ENCODE measurements at places on chromosomes 16 and 17.
A peak's percentile ranks its signal among the peaks of the same experiment; 100 is the strongest.

DNA sequence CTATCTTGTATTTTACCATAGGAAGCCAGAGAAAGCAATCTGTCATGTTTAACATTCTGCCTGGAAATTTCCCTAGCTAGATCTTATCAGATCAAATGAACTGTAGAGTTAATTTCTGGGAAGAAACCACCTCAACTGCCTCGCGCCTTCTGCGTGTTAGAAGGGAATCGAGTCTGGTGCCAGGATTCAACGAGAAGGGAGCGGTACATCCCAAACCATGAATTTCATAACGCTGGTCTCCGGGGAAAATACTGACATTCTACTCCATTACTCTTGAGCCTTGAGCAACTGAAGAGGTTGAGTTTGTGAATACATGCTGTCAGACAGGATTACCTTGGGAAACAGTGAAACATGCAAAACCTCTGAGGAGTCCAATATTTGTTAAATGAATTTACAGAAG, 35.2 kb downstream of the MPHOSPH6 start:
- DNase-seq, result no peak

DNA sequence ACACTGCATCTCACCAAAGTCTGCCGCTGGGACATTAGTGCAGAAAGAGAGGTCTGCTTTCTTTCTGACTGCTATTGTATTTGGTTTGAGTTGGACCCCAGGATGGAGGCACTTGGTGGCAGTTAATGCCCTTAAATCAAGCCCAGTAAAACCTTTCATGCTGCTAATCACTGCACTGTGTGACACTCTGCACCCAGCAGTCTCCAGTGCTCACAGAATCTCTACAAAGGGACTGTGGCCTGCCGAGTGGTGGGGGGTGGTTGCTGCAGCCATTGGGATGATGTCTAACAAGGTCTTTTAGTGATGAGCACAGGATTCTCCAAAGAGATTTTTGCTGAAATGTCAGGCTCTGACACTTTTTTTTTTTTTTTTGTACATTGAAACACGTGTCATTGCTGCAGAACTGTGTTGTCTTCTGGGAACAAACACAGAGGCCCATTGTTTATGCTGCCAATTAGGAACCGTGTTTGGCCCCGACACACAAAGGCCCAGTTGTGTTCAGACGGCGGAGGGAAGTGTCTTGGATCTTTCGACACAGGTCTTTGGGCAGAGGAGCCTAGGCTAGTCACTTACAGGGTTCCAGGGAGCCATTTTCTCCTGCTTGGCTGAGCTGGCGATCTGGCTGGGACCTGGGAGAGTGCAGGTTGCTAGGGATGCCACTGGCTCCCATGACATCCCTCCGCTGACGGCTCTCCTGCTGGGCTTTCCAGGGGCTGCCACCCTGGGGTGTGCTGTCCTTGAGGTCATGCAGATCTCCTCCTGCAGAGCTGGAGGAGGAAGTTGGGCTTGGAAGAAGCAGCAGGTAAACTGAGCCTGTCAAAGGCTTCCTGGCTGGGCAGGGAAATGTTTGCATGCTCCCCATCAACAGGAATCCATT, 16.2 kb upstream of the TNRC6C start:
- no peak for DNase-seq

DNA sequence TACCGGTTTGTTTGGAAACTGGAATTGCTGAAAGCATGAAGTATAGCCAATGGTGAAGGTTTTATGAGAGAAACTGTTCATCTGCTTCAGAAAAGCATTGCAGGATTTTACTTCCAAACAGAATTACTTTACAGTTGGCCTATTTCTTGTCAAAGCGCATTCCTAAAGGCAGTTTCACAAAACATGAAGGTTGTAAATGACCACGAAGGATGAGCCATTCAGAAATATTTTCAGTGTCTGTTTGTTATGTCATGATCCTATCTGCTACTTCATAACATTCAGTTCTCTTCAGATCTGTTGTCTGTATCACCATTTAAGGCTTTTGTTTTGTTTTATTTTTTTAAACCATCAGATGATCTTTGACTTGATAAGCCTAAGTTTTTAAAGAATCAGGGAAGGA, 45.7 kb downstream of the AATF start:
- no peak for DNase-seq

GRCh38 chr16:82481455-82481854, 145.3 kb upstream of the CDH13 start:
- DNase-seq, result no peak

DNA sequence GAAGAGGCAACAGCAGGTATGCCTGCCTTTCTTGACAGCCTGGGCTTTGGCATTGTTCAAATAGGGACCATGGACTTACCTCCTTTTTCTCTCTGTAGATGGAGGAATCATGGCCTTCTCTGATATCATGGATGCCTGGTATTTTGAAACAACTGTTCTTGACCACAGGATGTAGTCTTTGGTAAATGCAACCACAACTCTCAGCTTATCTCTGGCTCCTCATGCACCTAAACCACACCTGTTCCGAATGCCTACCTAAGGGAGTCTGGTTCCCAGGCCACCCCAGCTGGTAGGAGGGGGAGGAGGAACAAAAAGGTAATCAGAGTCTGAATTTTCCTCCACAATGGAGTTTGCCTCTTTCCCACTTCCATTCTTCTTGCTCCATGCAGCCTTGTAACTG, 18.8 kb downstream of the CDK5RAP3 start:
- no peak for DNase-seq

- no peak for DNase-seq
Measured at GRCh38 chr17:34365340-34365739, 2.3 kb upstream of the CCL1 start.

GRCh38 chr16:58039829-58040495, 14.4 kb downstream of the MMP15 start:
- DNase-seq, result no peak

DNA sequence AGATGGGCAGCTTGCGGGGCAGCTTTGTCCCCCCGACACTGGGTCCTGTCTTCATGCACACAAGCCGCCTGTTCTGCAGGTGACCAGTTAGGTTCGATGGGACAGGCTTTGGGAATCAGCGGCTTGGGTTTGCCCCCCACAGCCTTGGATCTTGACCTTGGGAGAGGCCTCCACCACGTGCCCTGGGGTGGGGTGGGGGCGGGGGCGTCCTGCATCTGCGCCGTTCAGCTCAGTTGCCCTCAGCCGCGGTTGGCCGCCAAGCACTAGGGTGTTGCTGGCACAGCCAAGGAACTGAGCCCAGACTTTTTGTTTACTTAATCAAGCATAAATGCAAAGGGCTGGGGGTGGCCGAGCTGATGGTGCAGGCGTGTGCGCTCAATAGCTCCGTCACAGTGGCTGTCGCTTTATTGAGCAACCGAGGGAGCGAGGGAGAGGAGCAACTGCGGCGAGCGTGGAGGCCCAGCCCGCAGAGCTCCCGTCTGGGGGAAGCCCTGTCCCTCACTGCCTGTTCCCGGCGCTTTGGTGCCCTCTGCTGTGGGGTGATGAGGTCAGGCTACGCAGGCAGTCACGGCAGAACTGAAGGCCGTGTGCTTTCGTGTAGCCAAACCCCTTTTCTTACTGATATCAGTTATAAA, 33.9 kb downstream of the JPH3 start:
- peak; percentile 80 for DNase-seq

DNA sequence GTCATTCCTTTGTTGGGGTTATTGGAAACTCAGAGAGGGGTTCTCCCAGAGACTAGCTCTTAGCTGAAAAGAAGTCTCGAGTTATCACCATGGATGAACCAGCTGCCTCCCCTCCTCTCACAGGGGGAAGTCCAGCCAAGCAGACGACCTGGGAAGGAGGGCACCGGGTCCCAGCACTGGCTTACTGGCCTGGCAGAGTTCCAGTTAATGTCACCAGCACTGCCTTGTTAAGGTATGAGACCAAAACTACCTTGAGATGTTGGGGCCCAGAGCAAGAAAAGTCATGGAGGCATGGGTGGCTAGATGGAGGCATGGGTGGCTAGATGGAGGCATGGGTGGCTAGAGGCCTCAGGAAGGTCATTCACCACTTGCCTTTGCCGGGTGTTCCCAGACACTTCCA, 72.4 kb downstream of the WIPI1 start:
- no peak for DNase-seq

- DNase-seq, result no peak
Measured at GRCh38 chr17:38917259-38917658, 8.2 kb upstream of the LASP1NB start.

DNA sequence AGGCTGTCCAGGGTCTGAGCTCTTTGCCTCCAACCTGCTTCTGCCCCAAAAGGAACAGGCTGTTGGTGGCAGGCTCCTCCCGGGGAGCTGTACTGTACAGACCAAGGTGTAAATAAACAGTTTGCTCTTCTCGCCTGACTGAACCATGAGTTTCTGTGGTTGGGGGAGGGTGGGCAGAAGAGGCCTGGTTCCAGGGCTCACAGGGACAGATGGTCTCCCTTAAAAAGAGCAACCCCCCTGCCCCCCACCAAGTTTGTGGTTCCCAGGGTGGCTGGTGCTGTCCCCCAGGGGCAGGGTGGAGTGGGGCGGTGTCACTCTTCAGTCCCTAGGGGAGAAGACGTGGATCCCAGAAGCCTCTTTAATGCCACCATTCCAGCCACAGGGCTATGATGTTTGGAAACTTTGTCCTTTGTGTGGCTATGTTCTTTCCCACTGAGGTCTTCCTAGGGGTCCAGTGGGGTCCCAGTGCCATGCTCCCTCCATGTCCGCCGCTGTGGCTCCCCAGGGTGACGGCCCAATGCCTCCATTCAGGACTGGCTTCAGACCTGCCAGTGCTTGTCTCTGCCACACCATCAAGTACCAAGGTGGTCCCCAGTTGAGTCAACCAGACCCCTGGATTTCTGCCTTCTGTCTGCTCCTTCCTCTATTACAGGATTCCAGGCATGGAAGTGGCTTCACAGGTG, 146.7 kb downstream of the RAB11FIP4 start:
- no peak for DNase-seq

GRCh38 chr17:58747674-58748073, 8.0 kb upstream of the PPM1E start:
- DNase-seq, result no peak

DNA sequence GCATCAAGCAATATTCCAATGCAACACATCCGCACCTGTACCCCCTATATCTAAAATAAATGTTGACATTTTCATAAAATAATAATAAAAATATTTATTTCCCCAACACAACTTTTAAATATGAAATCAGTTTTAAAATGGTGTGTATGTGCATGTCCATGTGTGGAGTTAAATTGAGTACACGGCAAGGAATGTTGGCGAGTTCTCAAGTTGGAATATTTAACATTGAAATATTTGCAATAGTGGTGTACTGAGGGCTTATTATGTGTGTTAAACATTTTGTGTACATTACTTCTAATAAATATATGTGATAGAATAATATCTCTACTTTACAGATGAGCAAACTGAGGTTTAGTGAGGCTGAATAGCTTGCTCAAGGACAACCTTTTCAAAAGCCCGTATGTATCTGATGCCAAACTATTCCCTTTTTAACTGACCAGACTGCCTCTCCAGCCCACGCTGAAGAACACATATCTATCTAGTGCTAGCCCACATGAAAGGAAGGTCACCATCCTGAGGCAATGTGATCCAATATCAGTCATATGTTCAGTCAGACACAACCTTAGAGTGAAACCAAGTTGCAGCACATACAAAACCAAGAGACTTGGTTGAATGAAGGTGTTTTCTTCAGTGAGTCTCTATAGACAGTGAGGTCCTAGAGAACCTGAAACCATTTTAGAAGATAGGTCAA, 192.2 kb upstream of the CDH11 start:
- no peak for DNase-seq

GRCh38 chr17:27531469-27531961, 75.3 kb downstream of the KSR1 start:
- no peak for DNase-seq

DNA sequence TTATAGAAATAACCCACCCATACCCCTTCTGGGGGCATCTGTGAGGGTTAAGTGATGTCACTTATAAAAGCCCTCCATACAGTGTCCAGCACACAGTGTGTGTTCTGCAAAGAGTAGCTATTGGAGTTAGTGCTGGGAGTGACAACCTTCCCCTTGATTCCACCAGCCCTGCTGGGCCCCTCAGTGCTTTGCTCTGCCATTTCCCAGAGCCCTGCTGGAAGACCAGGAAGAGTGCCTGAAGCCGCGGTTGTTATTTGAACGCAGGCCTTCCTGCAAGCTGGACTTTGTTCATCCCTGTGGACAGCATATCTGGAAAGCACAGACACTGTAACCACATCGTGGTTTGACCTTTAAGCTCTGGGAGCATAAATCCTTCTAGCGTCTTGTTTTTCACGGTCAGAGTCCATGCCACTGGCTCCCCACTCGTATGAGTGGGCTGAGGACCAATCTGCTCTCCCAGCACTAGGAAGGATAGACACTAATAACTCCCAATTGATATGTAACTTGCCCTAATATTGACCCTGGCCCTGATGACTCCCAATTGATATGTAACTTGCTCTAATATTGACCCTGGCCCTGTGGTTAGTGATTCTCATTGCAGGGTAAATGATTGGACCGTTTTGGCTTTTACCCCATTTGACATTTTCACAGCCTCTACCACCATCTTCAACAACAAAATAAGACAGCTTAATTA, 297.1 kb upstream of the MAF start:
- no peak for DNase-seq

GRCh38 chr16:49278944-49279725, 2.5 kb downstream of the CBLN1 start:
- DNase-seq, result no peak

- peak; percentile 37 for DNase-seq
Measured at GRCh38 chr16:88430524-88431446, 22.3 kb upstream of the ZFPM1 start.

DNA sequence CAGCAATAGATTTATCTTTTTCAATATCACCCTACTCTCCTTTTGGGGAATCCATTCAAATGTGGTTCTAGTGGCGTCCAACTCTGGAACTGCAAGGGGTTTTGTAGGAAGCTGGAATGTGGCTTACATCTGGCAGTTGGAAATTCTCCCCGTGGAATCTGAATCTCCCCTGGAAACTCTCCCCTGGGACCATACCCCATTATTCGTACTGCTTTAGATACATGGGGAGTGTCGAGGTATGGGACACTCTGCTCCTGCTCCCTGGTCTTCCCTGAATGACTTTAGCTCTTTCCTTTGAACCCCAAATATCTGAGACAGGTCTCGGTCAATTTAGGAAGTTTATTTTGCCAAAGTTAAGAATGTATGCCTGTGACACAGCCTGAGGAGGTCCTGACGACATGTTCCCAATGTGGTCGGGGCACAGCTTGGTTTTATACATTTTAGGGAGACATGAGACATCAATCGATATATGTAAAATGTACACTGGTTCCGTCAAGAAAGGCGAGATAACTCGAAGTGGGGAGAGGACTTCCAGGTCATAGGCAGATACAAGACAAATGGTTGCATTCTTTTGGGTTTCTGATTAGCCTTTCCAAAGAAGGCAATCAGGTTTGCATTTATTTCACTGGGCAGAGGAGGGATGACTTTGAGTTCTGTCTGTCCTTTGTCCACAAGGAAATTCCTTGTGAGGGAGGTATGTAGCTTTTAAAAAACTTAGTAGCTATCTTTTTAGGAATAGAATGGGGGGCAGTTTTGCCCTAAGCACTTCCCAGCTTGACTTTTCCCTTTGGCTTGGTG, 89.1 kb upstream of the CORO6 start:
- no peak for DNase-seq

GRCh38 chr16:69942099-69942491, 9.0 kb upstream of the CLEC18A start:
- DNase-seq, result no peak
